Activated CD4-positive, alpha-beta T cell treated with anti-CD3 and anti-CD28 coated beads, Interleukin-2, amount 50 U/mL, for 16 hours (primary cell): ENCODE measurements at places on chromosomes 6 and 20.
A peak's percentile ranks its signal among the peaks of the same experiment; 100 is the strongest.

DNA sequence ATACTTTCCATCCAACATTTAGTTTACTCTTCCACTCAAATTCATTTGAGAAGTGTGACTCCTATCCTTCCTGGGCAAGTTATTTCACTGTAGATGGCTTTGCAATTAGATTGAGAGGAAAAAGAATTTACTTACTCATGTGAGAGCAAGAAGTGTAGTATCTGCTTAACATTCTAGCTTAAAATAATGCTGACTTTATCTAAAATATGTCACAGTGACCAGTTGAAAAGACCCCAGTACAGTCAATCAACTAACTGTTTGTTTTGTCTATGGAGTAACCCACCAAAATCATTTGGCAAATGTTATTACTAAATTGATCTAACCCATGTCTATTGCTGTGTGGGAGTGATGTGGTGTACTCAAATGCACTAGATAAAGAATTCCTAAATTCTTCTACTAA, 8.9 kb upstream of the TCF21 start:
- DNase-seq: no peak

DNA sequence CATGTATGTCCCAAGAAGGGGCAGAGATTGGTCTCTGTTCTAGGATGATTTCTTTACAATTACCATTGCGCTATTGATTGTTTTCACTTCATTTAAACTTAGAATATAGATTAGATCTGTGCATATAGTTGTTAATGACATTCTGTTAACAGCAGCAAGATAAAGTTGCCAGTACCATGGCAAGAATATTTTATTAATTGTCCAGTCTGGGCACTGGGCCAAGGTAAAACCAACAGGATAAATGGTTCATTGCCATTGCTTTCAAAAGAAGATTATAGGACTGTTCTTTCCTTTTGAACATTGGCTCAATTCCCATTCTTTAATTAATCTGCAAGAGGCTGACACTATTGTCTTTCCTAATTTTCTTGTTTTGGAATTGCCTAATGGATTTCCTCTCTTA, 592.4 kb downstream of the RFPL4B start:
- DNase-seq: no peak

DNA sequence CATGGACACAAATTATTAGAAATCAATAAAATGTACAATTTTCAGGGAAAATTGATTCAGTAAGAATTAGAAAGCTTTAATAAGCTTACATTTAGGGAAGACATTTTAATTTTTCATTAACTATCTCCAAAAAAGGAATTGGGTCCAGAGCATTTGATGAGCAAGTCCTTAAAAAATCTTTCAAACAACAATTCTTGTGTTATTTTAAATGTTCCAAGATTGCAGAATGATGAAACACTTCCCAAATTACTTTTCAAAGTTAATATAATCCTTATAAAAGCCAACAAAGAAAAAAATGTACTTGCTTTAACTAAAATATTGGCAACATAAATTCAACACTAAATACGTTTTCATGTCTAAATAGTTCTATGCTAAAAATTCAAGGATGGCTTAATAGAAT, 102.0 kb downstream of the ADAT2 start:
- no peak for DNase-seq

- no peak for DNase-seq
Observed at GRCh38 chr6:142187209-142187608, 40.1 kb downstream of the VTA1 start.

GRCh38 chr20:56376331-56376730, 15.7 kb downstream of the AURKA start:
- no peak for DNase-seq

DNA sequence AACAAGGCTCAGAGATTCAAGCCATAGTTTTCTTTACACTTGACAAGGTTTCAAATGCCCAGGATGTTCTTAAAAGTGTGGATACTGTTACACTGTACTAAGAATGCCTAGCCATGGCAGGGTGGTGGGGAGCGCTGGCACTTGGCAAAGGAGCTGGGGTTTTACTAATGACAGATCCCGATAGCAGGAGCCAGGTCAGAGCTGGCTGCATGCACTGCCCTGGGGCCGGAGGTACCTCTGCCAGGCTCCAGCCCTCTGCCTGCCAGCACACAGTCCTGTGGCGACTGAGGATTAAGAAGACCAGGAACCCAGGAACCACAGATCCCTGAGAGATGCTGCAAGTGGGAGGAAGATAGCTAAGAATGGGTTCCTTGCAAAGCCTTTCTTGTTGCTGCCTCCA, 260.3 kb downstream of the ALDH8A1 start:
- no peak for DNase-seq

DNA sequence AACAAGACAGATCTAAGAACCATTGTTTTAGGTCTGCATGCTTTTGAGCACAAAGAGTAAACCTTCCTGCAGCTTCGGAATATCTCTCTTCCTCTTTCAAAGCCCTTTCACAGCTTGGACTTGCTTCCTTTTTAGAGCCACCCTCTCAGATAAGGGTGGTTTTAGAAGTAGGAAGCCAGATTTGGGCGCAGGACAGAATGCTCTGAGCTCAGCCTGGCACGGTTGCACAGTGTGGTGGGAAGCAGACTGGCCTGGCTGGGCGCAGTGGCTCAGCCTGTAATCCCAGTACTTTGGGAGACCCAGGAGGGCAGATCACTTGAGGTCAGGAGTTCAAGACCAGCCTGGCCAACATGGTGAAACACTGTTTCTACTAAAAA, 35.6 kb upstream of the PNRC1 start:
- DNase-seq: no peak

GRCh38 chr6:34249469-34250261, 859 bp upstream of the SMIM29 start:
- no peak for DNase-seq

GRCh38 chr6:1552296-1552761, 57.4 kb upstream of the FOXC1 start:
- DNase-seq: peak; percentile 15

GRCh38 chr6:169362501-169363121, 109.0 kb upstream of the THBS2 start:
- DNase-seq: no peak
